Stimulated activated CD8-positive, alpha-beta memory T cell treated with anti-CD3 and anti-CD28 coated beads, Interleukin-15, amount 100 ng/mL, for 4 hours (primary cell): ENCODE measurements at places on chromosomes 1 and 21.

- no peak for DNase-seq
These were observed 331.1 kb downstream of the PTPRC start for GRCh38 chr1:198969981-198970380.

GRCh38 chr1:44072204-44072603, 40.9 kb upstream of the SLC6A9 start:
- DNase-seq, result no peak

DNA sequence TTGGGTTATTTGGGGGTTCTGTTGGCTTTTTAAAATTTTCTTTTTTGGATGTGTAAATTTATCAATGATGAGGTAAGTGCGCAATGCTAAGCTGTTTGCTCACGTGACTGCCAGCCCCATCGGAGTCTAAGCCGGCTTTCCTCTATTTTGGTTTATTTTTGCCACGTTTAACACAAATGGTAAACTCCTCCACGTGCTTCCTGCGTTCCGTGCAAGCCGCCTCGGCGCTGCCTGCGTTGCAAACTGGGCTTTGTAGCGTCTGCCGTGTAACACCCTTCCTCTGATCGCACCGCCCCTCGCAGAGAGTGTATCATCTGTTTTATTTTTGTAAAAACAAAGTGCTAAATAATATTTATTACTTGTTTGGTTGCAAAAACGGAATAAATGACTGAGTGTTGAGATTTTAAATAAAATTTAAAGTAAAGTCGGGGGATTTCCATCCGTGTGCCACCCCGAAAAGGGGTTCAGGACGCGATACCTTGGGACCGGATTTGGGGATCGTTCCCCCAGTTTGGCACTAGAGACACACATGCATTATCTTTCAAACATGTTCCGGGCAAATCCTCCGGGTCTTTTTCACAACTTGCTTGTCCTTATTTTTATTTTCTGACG, 3.1 kb downstream of the OLIG2 start:
- DNase-seq, result no peak

- no peak for DNase-seq
These were observed 13.6 kb downstream of the IGSF21 start for GRCh38 chr1:18121072-18121820.

DNA sequence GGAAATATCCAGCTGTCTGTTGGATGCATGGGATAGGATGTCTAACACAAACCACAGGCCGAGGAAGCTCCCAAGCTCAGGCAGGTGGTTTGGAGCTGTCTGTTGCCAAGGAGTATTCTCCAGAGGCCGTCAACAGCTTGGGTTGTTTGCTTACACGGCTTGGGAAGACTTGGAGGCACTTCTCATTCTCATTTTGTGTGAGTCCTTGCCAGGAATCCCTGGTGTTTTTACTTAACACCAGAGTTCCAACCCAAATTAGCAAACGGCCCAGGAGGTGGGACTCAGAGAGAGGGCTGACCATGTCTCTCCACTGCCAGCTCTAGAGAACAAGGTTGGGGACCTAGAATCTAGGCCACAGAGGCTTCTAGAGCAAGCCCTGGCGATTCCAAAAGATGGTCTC, 72.7 kb upstream of the FAM20B start:
- DNase-seq, result no peak

GRCh38 chr1:109438798-109439297, 12.6 kb upstream of the PSMA5 start:
- DNase-seq, result no peak

GRCh38 chr1:169392406-169392805, 24.4 kb downstream of the BLZF1 start:
- no peak for DNase-seq

- DNase-seq, result no peak
These were observed 138.2 kb downstream of the GLUL start for GRCh38 chr1:182253319-182253860.

DNA sequence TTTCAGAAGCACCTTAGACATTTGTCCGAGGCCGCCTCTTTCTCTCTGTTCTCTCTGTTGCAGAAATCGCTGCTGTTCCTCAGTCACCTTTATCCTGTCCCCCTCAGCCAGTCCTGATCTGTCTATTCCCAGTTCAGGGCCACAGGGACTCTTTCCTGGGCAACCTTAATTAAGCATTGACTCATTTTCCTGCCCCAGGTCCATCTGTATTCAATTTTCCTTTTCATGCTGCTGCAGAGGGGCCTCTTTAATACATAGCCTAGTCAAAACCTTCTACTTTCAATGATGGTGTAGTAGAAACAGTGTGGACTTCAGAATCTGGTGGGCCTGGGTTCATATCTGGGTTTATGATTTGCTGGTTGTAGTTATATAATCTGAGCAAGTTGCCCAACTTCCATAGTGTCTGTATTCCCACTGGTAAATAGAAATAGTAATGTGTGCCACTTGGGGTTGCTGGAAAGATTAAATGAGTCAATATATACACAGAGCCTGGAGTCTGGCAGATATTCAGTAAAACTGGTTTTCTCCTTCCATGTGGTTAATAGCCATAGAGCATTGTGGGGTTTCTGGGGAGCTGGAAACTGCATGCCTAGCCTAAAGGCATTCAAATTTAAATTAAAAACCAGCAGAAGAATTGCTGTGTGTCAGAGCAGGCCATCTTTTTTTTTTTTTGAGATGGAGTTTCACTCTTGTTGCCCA, 4.5 kb downstream of the TRAF5 start:
- DNase-seq, result no peak

- no peak for DNase-seq
These were observed 190.4 kb upstream of the TNR start for GRCh38 chr1:175933801-175934200.

- peak; percentile 29 for DNase-seq
These were observed 534 bp downstream of the SLC6A9 start for GRCh38 chr1:44030605-44031251.

DNA sequence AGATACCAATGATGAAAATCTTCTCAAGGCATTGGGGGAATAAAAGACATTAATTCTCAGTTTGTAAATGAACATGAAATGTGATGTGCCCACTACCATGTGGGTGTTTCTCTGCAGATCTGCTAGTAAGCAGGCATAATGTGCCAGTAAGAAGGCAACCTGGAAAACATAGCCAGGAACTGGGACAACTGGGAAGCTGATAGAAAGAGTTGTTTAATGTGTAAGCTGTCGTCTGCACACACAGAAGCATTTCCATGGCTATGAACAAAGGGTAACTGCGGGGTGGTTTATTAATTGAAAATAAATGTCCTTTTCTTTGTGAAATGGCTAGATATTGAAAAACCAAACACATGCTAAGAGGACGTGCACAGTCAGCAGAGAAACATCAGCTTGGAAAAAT, 52.0 kb downstream of the ZC3H11B start:
- DNase-seq, result no peak

DNA sequence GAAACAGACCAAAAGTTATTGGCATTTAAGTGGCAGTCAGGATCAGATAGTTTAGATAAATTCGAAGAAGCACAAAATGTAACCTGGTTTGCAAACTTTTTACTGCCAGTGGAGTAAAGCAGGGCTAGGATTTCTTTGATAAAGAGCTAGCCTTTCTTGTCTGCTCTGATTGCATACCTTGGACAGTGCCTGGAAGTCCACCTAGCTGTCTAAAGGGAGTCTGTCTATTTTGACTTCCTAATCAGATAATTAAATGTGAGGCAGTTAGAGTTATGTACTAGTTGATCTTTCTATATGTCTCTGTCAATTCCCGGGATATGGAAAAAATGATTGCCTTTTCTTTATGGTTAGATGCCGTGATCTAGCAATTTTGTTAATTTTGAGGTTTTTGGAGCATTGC, 4.1 kb downstream of the GPSM2 start:
- no peak for DNase-seq

GRCh38 chr1:24735156-24735508, 10.1 kb upstream of the CLIC4 start:
- DNase-seq, result no peak

GRCh38 chr1:230068952-230069684, 2.1 kb downstream of the GALNT2 start:
- DNase-seq, result no peak

- no peak for DNase-seq
These were observed 12.9 kb downstream of the SAMD11 start for GRCh38 chr1:936348-937264.

GRCh38 chr1:103056423-103056822, 51.9 kb downstream of the COL11A1 start:
- no peak for DNase-seq

GRCh38 chr1:31216016-31216415, 23.7 kb downstream of the NKAIN1 start:
- DNase-seq, result no peak

GRCh38 chr1:88311265-88311664, 372.8 kb upstream of the PKN2 start:
- DNase-seq, result no peak

GRCh38 chr21:46059195-46059594, 38.7 kb upstream of the COL6A2 start:
- DNase-seq, result no peak

DNA sequence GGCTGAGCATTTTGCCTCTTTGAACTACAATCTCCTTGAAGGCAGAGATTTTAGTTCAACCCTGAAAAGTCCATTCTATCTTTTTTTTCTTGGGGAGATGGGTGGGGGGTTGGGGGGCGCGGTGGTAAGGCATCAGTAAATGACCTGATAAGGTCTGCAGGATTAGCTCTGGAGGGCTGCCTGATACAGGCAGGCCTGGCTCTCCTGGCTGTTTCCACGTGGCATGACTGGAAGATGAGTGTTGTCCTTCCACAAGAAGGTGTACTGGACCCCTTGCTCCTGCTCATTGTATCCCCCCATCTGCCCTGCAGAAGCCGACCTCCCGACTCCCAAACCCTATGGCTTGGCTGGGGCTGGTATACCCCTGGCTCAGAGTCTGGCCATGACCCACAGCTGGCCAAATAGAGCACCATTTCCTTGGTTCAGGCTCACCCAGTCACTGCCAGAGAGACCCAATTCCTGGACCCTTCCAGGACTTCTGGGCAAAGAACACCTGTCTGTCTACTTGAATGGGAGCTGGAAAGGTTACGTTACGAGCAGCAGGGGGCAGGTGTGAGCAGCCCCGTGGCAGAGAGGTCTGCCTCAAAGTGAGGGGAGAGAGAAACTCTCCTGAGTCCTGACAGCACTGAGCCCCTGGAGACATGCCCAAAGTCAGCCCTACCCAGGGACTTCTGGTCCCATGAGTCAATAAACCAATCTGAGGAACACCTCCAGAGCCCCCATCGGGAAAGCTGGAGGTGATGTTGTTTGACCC, 17.0 kb downstream of the DHRS3 start:
- no peak for DNase-seq

DNA sequence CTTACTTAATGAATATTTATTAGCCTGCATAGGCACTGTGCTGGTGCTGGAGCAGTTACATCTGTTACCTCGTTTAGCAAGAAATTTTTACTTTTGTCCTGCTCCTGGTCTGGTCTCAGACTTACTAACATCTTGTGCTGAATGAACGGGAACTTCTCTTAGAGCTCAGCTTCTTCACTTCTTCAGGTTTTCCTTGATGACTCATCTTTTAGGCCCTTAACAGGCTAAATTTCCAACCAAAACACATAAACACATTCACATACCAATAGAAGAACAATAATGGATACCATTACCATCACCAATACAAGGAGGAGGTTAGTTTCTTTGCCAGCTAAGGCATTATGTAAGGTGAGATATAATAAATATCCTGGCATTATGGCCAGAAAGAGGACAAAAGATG, 68.9 kb downstream of the IFI44 start:
- DNase-seq, result no peak

- no peak for DNase-seq
These were observed 472.0 kb downstream of the SMYD3 start for GRCh38 chr1:246035060-246035541.

GRCh38 chr1:115908565-115909274, 67.6 kb upstream of the SLC22A15 start:
- DNase-seq, result no peak

GRCh38 chr21:27536319-27536718, 569.4 kb upstream of the ADAMTS5 start:
- no peak for DNase-seq

DNA sequence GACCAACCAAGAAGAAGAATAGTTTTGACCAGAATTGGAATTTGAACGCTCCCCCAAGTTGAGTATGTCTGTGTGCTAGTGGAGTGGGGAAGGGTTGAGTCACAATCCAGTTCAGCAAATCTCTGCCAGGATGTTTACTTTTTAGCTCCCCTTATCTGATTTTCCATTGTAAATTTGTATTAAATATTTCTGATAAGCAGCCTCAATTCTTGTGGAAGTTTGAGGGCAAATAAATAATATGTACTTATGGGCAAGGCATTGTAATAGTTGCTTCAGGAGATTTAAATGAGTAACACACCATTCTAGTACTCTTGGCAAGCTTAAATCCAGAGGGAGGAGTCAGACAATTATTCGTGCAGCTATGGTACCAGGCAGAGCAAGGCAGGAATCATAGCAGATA, 14.4 kb downstream of the CXADR start:
- DNase-seq, result no peak

DNA sequence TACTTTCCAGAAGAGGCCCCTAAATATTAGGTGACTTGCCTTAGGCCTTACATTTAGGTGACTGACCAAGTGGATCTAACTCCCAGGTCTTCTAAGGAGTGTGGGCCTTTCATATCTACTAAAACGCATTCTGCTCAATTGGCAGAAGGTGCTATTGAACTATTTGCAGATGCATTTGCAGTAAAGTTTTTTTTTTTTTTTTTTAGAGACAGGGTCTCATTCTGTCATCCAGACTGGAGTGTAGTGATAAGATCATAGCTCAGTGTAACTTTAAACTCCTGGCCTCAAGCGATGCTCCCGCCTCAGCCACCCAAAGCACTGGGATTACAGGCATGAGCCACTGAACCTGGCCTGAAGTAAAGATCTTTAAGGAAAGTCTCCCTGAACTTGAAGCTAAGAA, 13.0 kb upstream of the ACBD6 start:
- no peak for DNase-seq

DNA sequence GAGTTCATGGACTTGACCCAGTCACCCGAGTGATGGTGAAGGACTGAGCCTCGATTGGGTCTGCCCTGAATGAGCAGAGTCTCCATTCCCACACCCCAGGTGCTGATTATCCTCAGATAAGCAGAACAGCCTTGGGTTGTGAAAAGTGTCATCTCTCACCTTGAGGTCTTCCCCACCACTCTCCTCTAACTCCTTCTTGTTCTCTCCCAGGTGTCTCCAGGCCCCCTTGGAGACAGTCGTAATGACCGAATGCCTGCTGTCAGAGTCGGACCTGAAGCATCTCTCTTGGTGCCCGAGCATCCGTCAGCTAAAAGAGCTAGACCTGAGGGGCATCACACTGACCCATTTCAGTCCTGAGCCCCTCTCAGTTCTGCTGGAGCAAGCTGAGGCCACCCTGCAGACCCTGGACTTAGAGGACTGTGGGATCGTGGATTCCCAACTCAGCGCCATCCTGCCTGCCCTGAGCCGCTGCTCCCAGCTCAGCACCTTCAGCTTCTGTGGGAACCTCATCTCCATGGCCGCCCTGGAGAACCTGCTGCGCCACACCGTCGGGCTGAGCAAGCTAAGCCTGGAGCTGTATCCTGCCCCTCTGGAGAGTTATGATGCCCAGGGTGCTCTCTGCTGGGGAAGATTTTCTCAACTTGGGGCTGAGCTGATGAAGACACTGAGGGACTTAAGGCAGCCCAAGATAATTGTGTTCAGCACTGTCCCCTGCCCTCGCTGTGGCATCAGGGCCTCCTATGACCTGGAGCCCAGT, 3.4 kb downstream of the PRAMEF12 start:
- DNase-seq, result no peak

- no peak for DNase-seq
These were observed 35.0 kb upstream of the IL19 start for GRCh38 chr1:206735553-206736031.
